ENCODE measurements at places on chromosomes 1 and 21.

- DNase-seq, result peak; percentile 46
Measured at GRCh38 chr1:228059634-228060457, 22.7 kb upstream of the ARF1 start.

DNA sequence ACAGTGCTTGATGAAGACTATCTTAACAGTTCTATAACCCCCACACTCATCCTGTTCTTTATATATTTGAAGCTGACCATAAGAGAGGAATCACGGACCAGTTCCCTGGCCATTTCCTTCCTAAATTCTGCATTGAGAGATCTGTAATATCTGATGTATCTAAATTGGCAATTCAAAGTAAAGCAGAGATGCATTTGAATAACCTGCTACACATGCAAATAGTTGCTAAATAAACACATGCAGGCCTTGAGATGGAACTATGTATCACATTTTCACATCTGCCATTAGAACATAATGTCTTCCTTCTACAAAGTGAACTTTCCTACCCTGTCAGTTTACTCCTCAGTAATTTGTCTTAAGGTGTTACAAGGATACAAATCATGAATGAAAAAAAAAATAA is 20.4 kb upstream of the PGBD2 start:
- DNase-seq, result no peak

DNA sequence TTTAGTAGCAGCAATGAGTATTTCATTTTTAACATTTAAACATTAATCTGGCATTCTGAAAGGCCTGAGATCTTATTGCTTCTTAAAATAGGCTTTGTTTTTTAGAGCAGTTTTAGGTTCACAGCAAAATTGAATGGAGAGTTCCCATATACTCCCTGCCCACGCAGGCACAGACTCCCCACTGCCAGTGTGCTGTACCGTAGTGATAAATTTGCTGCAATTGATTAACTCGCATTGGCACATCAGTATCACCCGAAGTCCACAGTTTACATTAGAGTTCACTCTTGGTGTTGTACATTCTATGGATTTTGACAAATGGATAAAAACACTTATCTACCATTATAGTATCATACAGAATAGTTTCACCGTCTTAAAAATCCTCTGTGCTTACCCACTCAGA is 71.8 kb upstream of the ERRFI1 start:
- no peak for DNase-seq

- DNase-seq, result no peak
Measured at GRCh38 chr1:233442026-233442780, 114.7 kb downstream of the MAP3K21 start.

- no peak for DNase-seq
Measured at GRCh38 chr1:194114288-194114687, 927.9 kb upstream of the B3GALT2 start.

GRCh38 chr1:217331698-217332097 is 299.2 kb downstream of the GPATCH2 start:
- DNase-seq, result no peak

DNA sequence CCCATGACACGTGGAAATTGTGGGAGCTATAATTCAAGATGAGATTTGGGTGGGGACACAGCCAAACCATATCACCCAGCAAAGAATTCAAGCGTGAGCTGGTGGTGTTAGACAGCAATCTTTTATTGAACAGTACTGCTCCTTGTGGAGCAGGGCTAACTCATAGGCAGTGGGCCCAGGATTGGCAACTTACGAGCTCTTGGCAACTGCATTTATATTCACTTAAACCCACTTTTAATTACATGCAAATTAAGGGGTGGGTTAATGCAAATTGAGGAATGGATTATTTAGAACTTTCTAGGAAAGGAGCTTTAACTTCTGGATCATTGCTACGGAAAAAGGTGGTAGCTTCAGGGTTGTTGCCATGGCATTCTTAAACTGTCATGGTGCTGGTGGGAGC is 135.6 kb upstream of the KAZN start:
- DNase-seq, result no peak

DNA sequence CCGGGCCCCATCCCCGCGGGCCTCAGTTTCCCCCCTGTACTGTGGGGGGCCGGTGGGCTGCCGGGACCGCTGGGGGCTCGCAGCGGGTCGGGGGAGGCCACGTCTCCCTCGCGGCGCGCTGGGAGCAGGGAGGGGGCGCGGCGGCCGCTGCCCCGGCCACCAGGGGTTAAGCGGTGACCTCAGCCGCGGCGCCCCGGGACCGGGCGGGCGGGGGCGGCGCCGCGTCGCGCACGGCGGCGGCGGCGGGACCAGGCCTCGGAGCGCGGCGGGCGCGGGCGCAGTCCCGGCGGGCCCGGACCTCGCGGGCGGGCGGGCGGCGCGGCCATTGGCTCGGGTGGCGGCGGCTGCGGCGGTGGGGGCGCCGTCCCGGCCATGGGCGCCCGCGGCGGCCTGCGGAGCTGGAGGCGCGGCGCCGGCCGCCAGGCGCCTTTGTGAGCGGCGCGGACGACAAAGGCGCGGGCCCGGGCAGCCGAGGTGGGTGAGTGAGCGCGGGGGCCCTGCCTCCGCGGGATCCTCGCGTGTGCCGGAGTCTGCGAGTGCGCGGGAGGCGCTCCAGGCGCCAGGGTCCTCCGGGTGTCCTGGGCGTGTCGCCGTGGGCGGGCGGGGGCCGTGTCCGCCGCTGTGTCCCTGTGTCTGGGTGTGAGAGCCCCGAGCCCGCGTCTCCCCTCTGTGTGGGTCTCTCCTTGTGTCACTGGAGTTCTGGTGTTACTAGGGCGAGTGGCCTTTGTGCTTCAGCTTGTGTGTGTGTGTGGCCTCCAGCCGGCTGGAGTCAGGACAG is at the start of gene ARHGEF10L:
Gene ARHGEF10L, plus strand, starts transcription at position 222 of the 778 bp plus-strand sequence. CDS start 40,898 bp downstream, outside the sequence.
- no peak for DNase-seq

- no peak for DNase-seq
Measured at GRCh38 chr1:72670902-72671301, 388.6 kb upstream of the NEGR1 start.

DNA sequence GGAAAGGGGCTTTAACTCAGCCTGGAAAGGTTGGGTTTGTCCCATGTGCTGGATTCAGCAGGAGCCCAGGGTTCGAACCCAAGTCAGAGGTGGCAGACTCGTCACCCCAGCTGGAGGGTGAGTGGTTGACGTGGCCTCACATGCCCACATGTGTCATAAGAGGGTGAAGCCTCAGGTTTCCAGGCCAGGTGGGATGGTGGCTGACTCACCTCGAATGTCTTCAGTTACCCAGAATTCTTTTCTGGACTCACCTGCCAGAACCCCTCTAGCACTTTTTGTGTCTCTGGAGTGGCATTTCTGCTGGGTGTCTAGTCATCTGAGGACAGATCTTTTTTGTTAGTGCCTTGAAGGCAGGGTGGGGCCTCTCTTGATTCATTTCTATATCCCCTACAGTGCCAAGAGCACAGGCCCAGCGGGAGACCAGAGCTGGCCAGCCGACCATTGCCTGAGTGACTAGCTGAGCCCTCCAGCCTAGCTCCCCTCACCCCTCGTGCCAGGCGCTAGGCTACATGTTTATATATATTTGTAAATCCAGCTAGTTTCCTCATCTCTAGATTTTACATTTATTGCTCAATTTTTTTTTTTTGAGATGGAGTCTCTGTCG is 28.1 kb downstream of the IL6R start:
- peak; percentile 7 for DNase-seq

- DNase-seq, result no peak
Measured at GRCh38 chr1:205576805-205577761, 54.7 kb downstream of the ELK4 start.

GRCh38 chr1:206059355-206059915 is 6.5 kb downstream of the RHEX start:
- DNase-seq, result no peak

GRCh38 chr1:209884665-209885117 is 53.3 kb upstream of the SYT14 start:
- no peak for DNase-seq

DNA sequence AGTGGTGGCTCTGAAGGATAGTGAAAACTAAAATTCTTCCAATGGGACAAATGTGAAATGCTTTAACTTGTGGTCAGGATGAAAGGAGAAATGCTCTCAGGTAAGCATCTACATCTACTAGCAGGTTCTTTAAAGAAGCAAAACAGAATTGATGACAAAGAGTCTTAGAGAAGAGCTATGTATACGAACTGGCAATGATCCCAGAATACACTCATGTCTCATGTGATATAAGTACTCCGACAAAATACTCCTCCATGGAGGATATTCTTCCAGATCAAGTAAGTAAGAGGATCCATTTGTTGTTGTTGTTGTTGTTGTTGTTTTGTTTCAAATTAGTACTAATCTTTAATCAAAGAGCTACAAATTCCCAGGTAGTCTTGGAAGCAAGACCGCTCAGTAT is 174.0 kb upstream of the ATP1B1 start:
- no peak for DNase-seq

DNA sequence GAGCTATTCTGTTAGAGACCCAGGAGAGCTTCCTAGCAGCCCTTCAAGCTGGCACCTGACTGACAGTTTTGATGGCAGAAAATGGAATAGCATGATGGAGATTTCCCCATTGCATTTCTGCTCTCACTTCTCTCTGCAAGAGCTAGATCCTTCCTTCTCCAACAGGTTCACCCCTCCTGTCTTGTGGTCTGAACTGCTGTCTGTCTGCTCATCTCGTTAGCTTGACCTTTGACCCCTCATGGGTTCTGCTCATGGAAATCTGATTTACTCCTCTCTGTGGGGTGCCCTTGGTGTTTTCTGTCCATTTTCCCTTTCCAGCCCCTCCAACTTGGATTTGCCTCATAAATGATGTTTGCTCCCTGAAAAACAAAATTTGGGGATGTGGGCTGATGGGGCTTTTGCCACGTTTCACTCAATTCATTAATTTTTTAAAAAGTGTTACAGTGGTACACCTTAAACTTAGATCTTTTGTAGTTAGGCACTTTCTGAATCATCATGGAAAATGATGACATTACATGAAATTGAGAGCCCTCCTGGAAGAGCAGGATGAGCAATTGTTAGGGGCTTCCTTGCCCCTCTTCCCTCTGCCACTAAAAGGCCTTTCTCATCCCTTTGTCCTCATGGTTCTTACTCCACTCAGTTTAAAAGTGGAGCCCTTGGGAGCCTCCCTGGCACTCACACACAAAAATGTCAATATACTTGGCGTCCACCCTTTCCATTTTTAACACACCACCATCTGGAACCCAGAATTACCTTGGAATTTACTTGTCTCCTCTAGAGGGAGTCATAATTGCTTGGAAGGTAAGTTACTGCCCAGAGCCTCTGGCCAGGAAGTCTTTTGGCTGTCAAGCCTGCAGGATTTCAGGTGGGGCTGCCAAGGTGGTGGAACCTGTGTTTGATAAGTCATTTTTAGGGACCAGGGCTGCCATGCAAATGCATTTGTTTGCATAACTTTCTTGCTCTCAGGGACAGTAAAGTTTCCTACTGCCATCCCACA is 31.9 kb upstream of the IL19 start:
- no peak for DNase-seq

DNA sequence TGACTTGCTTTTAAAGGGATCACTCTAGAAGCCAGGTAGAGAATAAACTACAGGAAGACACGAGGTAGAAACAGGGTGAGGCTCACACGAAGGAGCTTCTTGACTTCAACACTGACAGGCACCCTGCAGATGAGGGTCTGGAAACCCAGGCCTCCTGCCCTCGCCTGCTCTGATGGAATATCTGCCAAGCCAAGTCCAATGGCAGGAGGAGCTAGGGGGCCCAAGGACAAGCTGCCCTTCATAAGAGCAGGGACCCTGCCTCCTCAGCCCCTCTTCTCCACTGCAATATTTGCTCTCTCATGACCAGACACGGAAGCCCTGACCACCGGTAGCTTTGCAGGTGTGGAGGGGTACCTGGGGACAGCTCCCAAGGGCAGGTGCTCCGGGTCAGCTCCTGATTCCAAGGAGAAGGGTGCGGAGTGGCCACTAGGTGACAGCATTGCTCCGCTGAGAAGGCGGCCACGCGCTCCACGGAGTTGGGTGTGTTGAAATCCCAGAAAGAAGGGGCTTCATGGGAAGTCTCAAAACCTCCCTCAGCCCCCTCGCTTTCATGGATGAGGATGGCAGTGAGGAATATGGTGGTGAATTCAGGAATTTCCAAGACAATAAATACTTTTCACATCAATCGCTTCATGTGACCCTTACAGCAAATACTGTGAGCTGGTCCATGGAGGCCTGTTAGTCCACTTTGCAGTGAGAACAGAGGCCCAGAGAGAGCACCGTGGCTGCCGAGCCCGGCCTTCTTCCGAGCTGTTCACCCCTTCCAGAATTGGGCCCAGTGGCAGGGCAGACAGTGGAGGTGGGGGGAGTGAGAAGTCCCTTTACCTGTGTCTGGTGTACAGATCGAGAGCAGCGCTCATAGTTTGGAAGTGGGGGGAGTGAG is 33.2 kb upstream of the PAX7 start:
- peak; percentile 24 for DNase-seq

DNA sequence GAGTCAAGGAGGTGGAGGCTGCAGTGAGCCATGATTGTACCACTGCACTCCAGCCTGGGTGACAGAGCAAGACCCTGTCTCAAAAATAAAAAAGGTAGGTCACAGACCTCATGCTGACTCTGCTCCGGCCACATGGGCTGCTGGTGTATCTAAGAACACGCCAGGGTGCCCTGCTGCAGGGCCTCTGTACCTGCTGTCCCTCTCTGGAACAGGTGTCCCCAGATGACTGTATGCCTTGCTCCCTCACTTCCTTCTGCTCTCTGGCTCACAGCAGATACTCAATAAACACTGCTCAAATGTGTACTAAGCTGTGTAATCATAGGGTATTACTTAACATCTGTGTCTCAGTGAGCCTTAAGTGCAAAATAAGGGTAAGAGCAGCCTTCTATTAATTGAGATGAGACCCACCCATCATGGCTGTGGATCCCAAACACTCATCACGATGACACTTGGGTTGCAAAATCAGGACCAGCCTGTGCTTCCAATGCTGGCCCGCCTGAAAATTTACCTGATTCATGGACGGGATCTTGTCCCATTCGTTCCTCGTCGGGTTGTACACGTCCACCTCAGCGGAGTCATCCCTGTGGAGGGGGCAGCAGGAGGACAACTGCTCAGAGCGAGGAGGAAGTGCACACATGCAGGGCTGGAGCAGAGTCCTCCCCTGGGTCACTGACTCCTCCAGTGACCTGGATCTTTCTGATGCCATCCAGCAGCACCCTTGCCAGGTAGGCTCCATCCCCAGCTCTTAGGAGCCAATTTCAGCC is 7.5 kb downstream of the KLHL21 start:
- DNase-seq, result no peak

DNA sequence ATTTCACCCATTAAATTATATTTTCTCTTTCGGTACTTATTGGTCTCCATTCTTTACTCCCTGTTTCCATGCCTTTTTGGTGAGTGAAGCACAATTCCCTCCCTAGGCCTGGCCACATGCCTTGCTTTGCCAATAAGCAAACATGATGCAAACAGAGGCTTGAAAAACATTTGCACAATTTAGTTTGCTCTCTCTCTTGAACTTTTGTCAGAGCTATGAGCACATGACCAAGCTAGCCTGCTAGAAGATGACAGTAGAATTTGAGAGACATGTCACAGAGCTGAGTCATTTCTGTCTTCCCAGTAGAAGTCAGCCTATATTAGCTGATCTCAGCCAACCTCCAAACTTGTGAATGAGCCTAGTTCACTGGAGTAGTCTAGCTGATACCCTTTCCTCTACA is 24.6 kb downstream of the ANGPTL3 start:
- DNase-seq, result no peak

GRCh38 chr1:219555031-219555692 is 57.7 kb downstream of the ZC3H11B start:
- no peak for DNase-seq
